ENCODE measurements at places on chromosomes 11 and 22.

DNA sequence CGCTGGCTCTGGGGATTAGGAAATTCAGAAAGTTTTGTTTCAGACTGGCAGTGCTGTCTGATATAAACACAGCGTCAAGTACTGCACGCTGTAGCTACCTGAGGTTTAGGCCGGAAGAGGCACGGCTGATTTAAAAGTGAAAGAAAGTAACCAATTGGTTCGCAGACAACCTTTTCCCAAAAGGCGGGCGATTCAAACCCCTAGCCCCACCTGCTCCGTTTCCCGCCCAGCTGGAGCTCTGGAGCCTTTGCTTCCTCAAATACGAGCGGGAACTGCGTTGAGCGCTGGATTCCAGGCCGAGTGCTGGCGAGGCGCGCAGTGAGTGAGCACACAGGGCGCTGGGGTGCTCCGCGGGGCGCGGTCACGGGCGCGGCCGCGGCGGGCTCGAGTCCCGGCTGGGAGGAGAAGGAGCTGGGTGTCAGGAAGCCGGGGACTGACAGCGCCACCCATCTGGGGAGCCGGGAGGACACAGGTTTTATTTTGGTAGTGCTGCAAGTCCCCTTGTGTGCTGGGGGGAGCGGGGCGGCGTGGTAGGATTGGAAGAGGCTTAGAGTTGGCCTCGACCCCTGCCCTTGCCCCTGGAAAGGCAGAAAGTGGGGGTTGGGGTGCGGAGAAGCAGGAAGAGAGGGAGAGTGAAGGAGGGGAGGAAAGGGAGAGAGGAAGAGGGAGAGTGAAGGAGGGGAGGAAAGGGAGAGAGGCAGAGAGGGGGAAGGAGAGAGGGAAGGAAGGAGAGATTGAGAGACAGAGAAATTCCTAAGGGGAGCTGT, 2.1 kb downstream of the FAM111A start:
- peak; percentile 85 for DNase-seq

- no peak for DNase-seq
Measured at GRCh38 chr22:45210991-45211390, 29.7 kb downstream of the KIAA0930 start.

- no peak for DNase-seq
Measured at GRCh38 chr11:62061356-62062222, 62.2 kb upstream of the INCENP start.

- DNase-seq: peak; percentile 69
Measured at GRCh38 chr22:48450188-48450825, 1377.4 kb downstream of the BRD1 start.

GRCh38 chr11:19344661-19345518, 104.1 kb upstream of the E2F8 start:
- DNase-seq: peak; percentile 68

GRCh38 chr11:62788991-62789390, 1.8 kb downstream of the TMEM179B start:
- no peak for DNase-seq

DNA sequence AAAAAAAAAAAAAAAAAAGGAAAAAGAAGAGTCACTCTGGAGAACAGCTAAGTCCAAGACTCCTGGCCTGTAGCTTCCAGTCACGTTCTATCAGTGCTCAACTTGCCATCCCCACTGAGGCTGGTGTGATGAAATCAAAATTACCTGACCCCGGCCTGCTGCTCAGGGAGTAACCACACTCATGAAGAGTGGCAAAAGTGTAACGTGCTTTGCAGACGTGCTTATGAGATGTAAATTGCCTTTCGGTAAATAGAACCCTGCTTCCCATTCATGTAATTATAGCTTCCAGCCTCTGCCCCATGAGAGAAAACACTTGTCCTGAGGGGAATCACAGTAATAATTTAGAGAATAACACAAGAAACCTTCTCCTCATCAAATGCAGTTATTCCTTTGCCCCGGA, 28.2 kb upstream of the CHKA start:
- no peak for DNase-seq

GRCh38 chr22:50530877-50531545, 1.2 kb upstream of the TYMP start:
- DNase-seq: peak; percentile 98

DNA sequence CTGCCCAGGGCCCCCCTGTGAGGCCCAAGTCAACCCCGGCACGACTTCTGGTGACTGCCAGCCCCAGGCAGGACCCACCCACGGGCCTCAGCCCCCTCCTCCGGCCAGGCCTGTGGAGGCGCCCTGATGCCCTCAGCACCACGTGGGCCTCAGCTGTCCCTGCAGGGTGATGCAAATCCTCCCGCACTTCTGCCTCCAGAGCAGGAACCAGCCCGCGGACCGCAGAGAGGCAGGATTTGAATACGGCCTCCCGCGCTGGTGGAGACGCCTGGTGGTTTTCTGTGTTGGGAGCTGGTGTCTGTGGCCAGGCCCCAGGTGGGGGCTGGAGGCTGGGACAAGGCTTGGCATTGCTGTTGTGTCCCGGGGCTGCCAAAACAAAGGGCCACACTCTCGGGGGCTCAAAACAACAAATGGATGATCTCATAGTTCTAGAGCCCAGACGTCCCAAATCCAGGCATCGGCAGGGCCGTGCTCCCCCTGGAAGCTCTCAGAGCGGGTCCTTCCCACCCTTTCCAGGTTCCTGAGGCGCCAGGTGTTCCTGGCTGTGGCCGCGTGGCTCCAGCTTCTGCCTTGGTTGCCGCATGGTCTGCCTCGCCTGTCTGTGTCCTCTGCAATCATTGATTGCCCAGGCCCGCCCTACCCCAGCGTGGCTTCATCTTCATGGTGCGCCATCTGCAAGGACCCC, 19.4 kb downstream of the TRPM5 start:
- DNase-seq: no peak

DNA sequence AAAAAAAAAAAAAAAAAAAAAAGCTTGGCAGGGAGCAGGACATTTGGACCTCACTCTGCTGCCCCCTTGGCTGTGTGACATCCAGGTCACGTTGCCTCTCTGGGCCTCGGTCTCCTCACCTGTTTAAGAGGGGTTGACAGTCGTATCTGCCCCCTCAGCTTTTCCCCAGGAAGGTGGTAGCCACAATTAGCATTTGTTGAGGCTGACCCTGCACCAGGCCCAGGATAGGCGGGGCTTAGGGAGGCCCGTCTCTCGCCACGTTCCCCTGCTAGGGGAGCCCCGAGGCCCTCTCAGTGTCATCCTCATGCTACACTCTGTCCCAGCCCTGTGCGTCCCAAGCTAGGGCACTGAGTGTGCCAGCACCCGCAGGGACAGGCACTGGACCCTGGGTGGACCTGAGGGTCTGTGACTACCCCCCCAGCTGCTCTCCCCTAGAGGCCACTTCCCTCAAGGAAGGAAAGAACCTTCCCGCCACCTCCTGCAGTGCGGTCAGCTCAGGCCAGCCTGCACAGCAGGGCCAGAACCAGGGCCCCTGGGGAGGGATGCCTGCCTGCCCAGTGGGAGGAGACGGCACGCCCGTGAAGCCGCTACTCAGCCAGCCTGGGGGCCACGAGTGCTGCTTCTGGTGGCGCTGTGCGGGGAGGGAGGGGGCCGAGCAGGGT, 38.5 kb upstream of the PPARA start:
- DNase-seq: no peak

DNA sequence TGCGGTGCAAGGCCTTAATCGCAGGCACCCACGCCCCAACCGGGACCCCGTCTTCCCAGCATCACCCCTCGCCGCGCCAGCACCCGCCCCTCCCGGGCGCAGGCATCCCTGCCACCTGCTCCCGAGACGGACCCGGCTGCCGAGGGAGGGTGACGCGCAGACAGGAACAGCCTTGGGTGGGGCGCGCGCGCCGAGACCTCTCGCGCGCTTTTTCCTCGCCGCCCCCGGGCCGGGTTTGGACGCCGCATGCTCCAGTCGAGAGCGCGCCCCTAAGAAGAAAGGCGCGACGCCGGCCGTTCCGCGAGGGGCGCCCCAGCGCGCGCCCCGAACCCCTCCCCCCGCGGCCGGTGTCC, 504 bp downstream of the CFL1 start:
- no peak for DNase-seq

GRCh38 chr11:86625544-86625943, 46.9 kb downstream of the ME3 start:
- DNase-seq: no peak

GRCh38 chr22:30201945-30202344, 44.6 kb downstream of the LIF start:
- no peak for DNase-seq

- DNase-seq: no peak
Measured at GRCh38 chr11:80327956-80328614, 887.3 kb upstream of the TENM4 start.

DNA sequence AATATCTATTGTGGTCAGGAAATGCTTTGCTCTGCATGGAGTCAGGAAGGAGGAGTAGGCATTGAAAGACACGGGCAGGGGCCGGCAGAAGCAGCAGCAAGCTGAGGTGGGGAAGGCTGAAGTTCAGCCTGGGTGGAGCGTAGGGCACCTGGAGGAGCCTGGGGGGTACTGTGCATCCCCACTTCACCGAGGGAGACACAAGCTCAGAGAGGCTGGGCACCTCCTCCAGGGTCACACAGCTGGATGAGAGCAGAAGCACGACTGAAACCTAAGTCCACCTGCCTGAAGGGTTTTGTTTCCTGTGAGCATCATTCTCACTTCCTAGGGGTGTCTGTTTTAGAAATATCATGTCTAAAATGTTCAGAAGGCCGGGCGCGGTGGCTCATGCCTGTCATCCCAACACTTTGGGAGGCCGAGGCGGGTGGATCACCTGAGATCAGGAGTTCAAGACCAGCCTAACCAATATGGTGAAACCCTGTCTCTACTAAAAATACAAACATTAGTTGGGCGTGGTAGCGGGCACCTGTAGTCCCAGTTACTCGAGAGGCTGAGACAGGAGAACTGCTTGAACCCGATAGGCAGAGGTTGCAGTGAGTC, 138.3 kb downstream of the MPPED1 start:
- no peak for DNase-seq

GRCh38 chr11:92857407-92857806, 112.0 kb upstream of the MTNR1B start:
- DNase-seq: no peak

DNA sequence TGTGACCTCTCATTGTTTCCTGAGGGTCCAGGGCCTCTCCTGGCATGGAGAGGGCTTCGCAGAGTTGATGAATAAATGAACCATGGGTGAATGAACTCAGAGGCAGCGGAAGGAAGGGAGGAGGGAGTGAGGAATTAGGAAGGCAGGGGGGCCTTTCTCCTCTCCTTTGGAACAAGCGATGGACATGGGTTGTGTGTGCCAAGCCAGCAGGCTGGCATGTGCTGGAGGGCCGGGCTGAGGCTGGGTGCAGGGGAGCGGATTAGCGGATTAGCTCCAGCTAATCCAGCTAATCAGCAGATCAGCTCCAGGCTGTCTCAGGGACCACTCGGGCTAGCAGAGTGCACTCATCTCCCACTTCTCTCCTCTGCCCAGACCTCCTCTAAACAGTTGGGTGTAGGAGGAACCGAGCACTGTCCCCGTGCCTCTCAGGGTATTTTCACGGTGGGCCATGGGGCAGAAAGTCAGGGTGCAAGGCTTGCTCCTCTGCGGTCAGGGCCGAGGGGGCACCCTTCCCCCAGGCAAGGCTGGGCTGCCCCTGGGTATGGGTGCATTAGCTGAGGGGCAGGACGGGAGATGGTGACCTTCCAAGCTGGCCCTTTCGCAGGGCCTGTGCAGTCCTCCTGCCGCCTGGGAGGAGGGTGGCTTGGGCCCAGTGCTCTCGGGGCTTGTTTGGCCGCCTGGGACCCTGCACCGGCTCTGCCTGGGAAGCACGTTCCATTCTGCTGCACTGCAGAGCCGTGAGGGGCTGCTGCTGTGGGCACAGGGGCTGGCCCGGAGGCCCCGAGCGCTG, 120.3 kb upstream of the B3GAT1 start:
- peak; percentile 50 for DNase-seq

DNA sequence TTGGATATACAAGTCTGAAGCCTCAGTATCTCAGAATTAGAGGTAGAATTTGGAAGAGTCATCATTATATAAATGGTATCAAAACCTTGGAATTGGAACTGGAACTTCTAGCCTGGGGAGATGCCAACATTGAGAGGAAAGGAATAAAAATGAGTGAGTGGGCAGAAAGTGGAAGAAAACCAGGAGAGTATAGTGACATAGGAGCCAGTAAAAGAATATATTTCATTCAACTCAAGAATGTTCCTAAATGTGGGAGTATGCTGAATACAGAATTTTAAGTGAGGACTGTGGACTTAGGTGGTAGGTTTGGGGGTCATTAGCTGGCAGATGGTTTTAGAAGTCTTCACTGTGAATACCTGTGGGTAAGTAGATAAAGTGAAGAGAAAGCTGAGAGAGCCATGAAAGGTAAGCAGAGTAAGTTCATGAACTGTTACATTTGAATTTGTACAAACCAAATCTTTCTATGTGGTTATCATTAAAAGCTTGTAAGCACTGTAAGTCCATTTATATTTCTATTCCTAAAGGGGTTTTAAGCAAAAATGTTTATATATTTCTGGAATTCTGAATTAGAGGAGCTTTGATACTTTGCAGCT, 60.2 kb downstream of the PDHX start:
- no peak for DNase-seq

DNA sequence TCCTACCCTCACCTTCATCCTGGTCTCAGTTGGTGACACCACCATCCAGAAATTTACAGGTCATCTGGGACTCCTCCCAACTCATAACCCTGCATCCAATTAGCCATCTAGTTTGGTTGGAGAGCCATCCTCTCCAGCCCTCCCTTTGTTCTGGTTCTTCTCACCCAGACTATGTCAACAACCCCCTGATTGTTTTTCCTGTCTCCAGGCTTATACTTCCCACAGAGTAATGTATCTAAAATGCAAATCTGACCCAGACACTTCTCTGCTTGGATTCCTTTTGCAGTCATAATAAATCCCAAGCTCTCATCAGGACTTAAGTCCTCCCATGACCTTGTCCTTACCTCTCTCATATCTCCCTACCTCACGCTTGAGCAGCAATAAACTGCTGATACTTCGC, 3.0 kb downstream of the TTC12 start:
- DNase-seq: no peak

GRCh38 chr11:16448123-16448717, 91.9 kb upstream of the SOX6 start:
- no peak for DNase-seq

- DNase-seq: no peak
Measured at GRCh38 chr11:107683807-107684206, 28.0 kb downstream of the SLN start.

All from upper lobe of right lung (tissue), 1 donor.